Activated CD8-positive, alpha-beta T cell treated with anti-CD3 and anti-CD28 coated beads for 36 hours (primary cell): ENCODE measurements at places on chromosomes 16 and 17. TPM values are rescaled to one million over a fixed set of nuclear protein-coding genes. Genes with fewer than 3 reads are reported as not detected.
A peak's percentile ranks its signal among the peaks of the same experiment; 100 is the strongest.

DNA sequence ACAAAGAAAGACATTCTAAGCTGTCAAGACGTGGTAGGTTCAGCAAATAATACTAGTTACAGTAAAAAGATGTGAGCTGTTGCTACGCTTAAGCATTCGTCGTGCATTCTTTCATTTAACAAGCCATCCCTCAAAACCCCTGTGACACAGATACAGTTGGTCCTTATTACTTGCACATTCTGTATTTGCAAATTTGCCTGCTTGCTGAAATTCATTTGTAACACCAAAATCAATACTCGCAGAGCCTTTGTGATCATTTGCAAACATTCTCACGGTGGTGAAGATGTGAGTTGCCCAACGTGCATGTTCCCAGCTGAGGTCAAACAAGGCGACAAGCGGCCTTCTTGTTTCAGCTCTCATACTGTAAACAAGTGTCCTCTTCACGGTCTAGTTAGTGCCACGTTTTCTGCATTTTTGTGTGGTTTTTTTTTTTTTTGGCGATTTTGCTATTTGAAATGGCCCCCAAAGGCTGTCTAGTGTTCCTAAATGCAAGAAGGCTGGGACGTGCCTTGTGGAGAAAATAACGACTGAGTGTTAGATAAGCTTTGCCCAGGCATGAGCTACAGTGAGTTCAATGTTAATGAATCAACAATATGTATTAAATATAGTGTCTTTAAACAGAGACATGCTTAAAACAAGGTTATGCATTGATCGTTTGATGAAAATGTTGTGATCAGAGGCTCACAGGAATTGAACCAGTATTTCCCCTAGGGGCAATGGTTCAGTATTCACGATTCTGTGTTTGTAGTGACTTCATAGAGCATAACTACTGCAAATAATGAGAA, 84.1 kb downstream of the RAB11FIP4 start:
- peaks cover under 1% of the 10 kb centered on the region for H3K4me1 ChIP-seq
- H3K36me3 ChIP-seq: no peaks in the 10 kb centered on the region
- no peaks in the 10 kb centered on the region for H3K27me3 ChIP-seq
- H3K27ac ChIP-seq: no peak overlapping the region
- DNase-seq: no peak

- H3K36me3 ChIP-seq: peaks cover 74% of the 10 kb centered on the region
- peak overlapping the region; percentile 81 for H3K4me3 ChIP-seq
- DNase-seq: peak; percentile 88
- H3K27me3 ChIP-seq: peaks cover 3% of the 10 kb centered on the region
- H3K27ac ChIP-seq: peak overlapping the region; percentile 96
- H3K4me1 ChIP-seq: no peaks in the 10 kb centered on the region
Observed at GRCh38 chr17:58335779-58336455, 7.3 kb upstream of the TSPOAP1 start.

DNA sequence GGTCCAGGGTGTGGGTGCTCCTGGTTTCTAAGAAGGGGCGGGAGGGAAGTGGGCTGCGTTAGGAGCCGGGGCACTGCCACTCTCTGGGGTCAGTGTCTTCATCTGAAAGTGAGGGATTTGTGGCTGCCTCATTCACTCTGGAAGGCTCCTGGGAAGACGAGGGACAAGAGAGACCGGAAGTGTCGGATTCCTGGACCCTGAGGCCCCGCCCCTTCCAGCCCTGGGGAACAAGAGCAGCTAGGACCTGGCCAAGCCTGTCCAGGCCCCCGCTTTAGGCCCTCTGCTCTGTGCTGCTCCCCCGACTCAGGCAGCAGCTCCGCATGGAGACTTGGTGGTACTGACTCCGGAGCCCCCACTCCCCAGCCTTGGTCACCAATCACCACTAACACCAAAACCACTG, 6.5 kb downstream of the LGALS3BP start:
- no peak for DNase-seq
- peaks cover 3% of the 10 kb centered on the region for H3K36me3 ChIP-seq
- H3K27ac ChIP-seq: no peak overlapping the region
- no peak overlapping the region for H3K4me3 ChIP-seq

GRCh38 chr16:76729525-76729924, 452.3 kb downstream of the CNTNAP4 start:
- no peaks in the 10 kb centered on the region for H3K36me3 ChIP-seq
- H3K27me3 ChIP-seq: no peaks in the 10 kb centered on the region
- H3K4me1 ChIP-seq: no peaks in the 10 kb centered on the region
- DNase-seq: no peak
- H3K27ac ChIP-seq: no peak overlapping the region

GRCh38 chr17:51362811-51363585, 102.7 kb downstream of the UTP18 start:
- H3K27ac ChIP-seq: no peak overlapping the region
- peaks cover 3% of the 10 kb centered on the region for H3K27me3 ChIP-seq
- DNase-seq: no peak
- peaks cover 13% of the 10 kb centered on the region for H3K4me1 ChIP-seq

GRCh38 chr17:47967607-47968252, 3.2 kb upstream of the CDK5RAP3 start:
- H3K36me3 ChIP-seq: peaks cover 2% of the 10 kb centered on the region
- no peaks in the 10 kb centered on the region for H3K27me3 ChIP-seq
- no peak overlapping the region for H3K4me3 ChIP-seq
- H3K27ac ChIP-seq: no peak overlapping the region
- H3K4me1 ChIP-seq: peaks cover 20% of the 10 kb centered on the region

GRCh38 chr16:72788269-72788809, 259.6 kb downstream of the ZFHX3 start:
- no peaks in the 10 kb centered on the region for H3K36me3 ChIP-seq
- peak overlapping the region; percentile 76 for H3K4me3 ChIP-seq
- H3K4me1 ChIP-seq: peaks cover 37% of the 10 kb centered on the region
- peak; percentile 3 for DNase-seq
- peaks cover 20% of the 10 kb centered on the region for H3K27me3 ChIP-seq
- H3K27ac ChIP-seq: peak overlapping the region; percentile 78

GRCh38 chr17:3708366-3708765, 12.4 kb upstream of the P2RX5 start:
- peaks cover 17% of the 10 kb centered on the region for H3K36me3 ChIP-seq
- H3K27ac ChIP-seq: peak overlapping the region; percentile 21
- no peak overlapping the region for H3K4me3 ChIP-seq
- no peaks in the 10 kb centered on the region for H3K27me3 ChIP-seq
- no peak for DNase-seq
- H3K4me1 ChIP-seq: peaks cover 47% of the 10 kb centered on the region

GRCh38 chr17:39131616-39132015, 19.8 kb downstream of the PLXDC1 start:
- no peaks in the 10 kb centered on the region for H3K36me3 ChIP-seq
- H3K27me3 ChIP-seq: no peaks in the 10 kb centered on the region
- no peak overlapping the region for H3K27ac ChIP-seq
- no peak overlapping the region for H3K4me3 ChIP-seq
- DNase-seq: no peak
- H3K4me1 ChIP-seq: no peaks in the 10 kb centered on the region

DNA sequence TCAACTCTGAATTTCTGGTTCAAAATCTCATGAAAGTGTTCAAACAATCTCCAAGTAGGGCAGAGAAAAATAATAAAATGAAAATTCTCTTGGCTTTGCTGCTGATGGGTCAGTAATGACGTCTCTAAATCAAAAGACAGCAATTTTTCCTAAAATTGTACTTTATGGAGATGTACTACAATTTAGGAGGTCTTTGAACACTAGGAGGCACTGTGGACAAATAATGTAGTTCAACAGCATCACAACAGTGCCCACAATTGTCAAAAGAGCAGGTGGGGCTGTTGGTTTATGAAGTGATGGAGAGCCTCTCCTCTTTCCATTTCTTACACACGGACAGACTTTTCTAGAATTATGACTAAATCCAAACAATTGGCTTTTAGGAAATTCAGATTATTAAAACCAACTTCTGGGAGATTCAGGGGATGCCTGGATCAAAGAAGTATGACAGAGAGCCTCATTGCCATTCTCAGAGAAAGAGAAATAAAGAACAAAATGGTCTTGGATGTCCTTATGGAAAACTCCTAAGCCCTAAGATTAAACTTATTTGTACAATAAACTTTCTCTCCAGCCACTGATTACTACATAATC, 23.8 kb downstream of the EZH1 start:
- H3K4me3 ChIP-seq: no peak overlapping the region
- H3K27me3 ChIP-seq: no peaks in the 10 kb centered on the region
- peak; percentile 43 for DNase-seq
- H3K36me3 ChIP-seq: peaks cover 42% of the 10 kb centered on the region
- no peak overlapping the region for H3K27ac ChIP-seq
- H3K4me1 ChIP-seq: no peaks in the 10 kb centered on the region

- no peaks in the 10 kb centered on the region for H3K27me3 ChIP-seq
- no peak overlapping the region for H3K27ac ChIP-seq
- no peaks in the 10 kb centered on the region for H3K4me1 ChIP-seq
- no peak for DNase-seq
- H3K4me3 ChIP-seq: no peak overlapping the region
Observed at GRCh38 chr17:27157898-27158297, 136.0 kb upstream of the WSB1 start.

DNA sequence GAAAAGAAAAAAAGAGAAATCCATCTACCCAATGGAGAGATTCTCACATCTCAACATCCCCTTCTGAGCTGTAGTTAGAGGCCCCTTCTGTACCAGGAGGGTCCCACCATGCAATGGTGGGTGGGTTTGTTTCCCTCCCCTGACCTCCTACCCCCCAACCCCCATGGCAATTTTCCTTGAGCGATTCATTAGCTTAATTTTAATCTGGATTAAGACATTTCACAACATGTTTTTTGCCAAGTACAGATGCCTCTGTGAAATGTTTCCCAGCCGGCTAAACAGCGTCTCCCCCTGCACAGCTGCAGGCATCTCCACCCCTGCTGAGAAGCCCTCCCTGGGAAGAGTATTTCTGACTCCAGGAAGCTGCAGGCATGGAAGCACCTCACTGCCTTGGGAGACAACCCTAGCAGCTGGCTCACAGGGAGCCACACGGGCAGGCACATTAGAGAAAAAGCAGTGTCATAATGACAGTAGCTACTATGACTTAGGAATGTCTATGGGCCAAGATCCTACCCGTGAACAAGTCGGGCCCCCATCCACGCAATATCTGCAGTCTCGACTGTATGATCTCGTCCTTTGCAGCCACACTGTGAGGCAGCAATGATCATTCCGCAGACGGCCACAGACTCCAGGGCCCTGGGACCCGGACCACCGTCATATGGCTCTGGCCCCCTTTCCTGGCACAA, 117.3 kb downstream of the ADCY9 start:
- H3K36me3 ChIP-seq: no peaks in the 10 kb centered on the region
- H3K27me3 ChIP-seq: no peaks in the 10 kb centered on the region
- DNase-seq: no peak
- peaks cover 11% of the 10 kb centered on the region for H3K4me1 ChIP-seq
- no peak overlapping the region for H3K4me3 ChIP-seq

DNA sequence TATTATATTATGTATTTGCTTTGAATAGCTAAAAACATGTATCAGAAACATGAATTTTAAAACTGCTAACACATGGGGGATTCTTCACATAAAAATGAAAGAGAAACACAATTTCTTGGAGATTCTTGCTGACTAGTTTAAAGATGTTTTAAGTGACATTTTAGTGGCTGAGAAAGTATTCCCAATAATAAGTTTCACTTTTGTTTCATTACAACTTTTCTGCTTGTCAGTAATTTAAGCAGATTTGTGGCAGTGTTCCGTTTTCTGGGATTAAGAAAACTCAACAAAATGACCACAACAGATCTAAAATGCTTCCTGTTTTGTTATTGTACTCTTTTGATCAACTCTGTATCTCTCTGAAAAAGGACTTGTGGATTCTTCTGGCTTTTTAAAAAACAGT, 75.9 kb downstream of the NLK start:
- no peak for DNase-seq
- H3K27ac ChIP-seq: peak overlapping the region; percentile 74
- no peaks in the 10 kb centered on the region for H3K27me3 ChIP-seq
- peaks cover 4% of the 10 kb centered on the region for H3K36me3 ChIP-seq
- H3K4me1 ChIP-seq: peaks cover 24% of the 10 kb centered on the region
- H3K4me3 ChIP-seq: peak overlapping the region; percentile 53

DNA sequence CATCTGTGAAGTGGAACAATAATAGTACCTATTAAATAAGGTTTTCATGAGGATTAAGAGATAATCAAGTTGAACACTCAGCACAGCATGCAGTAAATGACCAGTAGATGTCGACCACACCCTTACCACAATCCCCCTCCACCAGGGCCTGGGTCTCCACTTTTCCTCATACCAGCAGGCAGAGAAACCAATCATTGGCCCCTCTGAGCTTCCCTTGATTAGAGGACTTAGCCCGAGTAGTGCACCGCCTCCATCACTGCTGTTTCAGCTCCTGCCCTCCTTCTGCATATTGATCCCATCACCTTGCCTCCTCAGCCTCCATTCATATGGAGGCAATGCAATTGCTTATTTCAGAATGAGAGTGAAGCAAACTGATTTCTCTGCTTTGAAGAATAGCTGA, 96.5 kb upstream of the CDH11 start:
- H3K27ac ChIP-seq: no peak overlapping the region
- DNase-seq: no peak
- no peaks in the 10 kb centered on the region for H3K27me3 ChIP-seq
- no peaks in the 10 kb centered on the region for H3K36me3 ChIP-seq
- H3K4me1 ChIP-seq: no peaks in the 10 kb centered on the region

GRCh38 chr17:7704601-7705268, at the start of gene EFNB3:
Gene EFNB3 (plus strand): TSS chr17:7705202. CDS start chr17:7705599, 397 bp downstream.
- H3K4me1 ChIP-seq: peaks cover 14% of the 10 kb centered on the region
- no peak for DNase-seq
- H3K36me3 ChIP-seq: peaks cover 29% of the 10 kb centered on the region
- H3K27me3 ChIP-seq: peaks cover 44% of the 10 kb centered on the region

DNA sequence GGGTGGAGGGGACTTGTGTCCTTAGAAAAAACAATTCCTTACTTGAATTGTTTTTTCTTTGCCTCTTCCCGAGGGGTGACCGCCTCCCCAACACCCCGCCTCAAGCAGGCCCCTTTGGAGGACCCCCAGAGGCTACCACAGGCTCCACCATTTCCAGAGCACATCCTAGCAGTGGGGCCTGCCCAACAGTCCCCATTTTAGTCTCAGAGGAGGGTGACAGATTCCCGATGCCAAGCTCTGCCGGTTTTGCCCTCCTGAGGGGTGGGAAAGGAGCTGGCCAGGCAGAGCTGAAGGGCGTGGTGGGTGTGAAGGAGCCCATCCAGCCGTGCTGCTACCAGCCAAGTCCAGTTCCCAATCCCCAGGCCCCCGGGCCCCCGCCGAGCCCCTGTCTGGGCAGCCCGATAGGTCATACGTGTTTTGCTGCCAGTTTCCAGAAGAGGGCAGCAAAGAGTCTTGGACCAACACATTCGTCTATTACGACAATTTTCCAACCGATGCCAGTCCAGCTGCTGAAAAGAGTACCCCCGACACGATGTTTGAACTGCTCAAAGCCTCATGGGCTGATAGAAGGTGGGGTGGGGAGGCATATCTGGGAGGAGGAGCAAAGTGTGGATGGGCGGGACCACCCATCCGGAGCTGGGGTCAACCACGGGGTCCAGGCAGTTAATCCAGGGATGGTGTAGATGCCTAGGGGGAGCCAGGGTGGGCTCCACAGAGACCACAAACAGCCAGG, 18.8 kb upstream of the GAA start:
- H3K27ac ChIP-seq: peak overlapping the region; percentile 52
- peak; percentile 79 for DNase-seq
- H3K4me3 ChIP-seq: no peak overlapping the region
- no peaks in the 10 kb centered on the region for H3K36me3 ChIP-seq
- peaks cover 3% of the 10 kb centered on the region for H3K4me1 ChIP-seq
- H3K27me3 ChIP-seq: no peaks in the 10 kb centered on the region

The KCTD5 gene
- total RNA-seq: 27.3 TPM

The CAPNS2 gene
- not detected for total RNA-seq

The CA4 gene
- total RNA-seq: not detected

The PIMREG gene
- 3.7 TPM for total RNA-seq

The EVPL gene
- 0.34 TPM for total RNA-seq

The SPECC1 gene
- 10.3 TPM for total RNA-seq

The BAHCC1 gene
- 0.65 TPM for total RNA-seq

The CASKIN1 gene
- total RNA-seq: 7.2 TPM

The ZNF48 gene
- 10.4 TPM for total RNA-seq
